ENCODE measurements at places on chromosomes 11 and 22.

DNA sequence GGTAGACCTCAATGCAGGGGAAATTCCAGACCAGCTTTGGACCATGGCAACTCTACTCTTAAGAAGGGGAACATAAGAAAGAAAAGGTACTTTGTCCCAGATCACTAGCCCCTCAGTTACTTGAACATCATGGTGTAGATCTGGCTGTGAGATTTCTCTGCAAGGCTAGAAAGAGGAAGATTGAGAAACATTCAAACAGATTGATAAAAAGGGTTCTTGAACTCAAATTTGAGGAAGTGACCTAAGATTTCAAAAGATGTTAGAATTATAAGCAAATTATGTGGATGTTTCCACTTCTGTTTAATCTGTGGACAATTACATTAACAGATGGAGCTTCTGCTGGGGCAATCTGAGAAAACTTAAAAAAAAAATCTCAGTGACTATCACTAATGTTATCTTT is 21.8 kb upstream of the UPB1 start:
- DNase-seq = no peak

GRCh38 chr11:81744336-81745116 is 989.1 kb downstream of the FAM181B start:
- no peak for DNase-seq

GRCh38 chr11:102920118-102920684 is 35.3 kb downstream of the MMP13 start:
- DNase-seq = no peak

DNA sequence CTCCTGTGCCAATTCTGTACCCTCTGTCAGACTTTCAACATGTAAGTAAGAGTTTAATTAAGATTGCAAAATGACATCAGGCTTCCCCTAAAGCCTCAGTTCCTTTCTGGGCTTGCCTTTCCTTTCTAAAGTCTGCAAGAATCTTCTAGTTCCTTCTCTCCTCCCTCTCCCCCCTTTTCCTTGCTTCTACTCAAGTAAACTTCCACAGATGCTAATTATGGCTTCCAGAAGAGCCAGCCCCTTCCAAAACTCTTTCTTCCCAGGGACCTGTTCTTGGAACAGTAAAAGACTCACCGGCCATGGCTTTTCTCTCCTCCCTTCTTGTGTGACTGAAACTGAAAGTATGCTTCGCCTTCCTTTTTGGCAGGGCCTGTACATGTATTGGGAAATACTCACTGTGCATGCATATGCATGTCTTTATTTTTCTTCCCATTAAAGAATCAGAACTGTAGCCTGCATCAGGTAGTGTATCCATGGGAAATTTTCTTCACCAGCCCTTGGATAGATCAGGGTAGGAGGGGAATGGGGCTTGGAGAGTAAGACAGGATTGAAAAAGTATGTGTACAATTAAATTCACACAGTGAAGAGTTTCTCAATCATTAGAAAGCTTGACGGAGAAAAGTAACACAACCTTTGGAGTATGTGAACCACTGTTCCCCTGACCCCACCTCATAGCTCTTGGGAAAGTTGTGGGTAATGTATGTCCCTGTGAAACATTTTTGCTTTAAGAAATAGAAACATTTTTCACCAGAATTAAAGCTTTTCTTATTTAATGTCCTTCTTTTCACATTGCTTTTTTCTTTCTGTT is at the start of gene CASP1:
CASP1 (minus strand) TSS at position 332 of the 808 bp plus-strand sequence; CDS start at position 301, 31 bp downstream.
- DNase-seq = no peak

DNA sequence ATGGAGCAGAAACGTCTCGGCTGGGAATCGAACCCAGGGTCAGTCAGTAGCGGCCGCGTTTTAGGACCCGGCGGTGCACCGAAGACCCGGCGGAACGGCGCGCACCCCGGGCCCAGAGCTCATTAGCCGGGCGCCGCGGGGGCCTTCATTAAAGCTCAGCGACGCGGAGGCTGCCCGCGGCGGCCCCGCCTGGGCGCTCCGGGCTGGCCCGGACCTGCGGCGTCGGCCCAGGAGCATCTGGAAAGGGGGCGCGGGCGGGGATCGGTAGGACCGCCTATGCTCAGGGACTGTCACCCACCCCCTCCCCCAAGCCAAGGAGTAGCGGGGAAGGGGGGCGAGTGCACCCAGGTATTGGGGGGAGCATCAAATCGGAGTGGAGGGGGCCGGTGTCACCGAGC is 52.2 kb downstream of the CYTH4 start:
- DNase-seq = no peak

DNA sequence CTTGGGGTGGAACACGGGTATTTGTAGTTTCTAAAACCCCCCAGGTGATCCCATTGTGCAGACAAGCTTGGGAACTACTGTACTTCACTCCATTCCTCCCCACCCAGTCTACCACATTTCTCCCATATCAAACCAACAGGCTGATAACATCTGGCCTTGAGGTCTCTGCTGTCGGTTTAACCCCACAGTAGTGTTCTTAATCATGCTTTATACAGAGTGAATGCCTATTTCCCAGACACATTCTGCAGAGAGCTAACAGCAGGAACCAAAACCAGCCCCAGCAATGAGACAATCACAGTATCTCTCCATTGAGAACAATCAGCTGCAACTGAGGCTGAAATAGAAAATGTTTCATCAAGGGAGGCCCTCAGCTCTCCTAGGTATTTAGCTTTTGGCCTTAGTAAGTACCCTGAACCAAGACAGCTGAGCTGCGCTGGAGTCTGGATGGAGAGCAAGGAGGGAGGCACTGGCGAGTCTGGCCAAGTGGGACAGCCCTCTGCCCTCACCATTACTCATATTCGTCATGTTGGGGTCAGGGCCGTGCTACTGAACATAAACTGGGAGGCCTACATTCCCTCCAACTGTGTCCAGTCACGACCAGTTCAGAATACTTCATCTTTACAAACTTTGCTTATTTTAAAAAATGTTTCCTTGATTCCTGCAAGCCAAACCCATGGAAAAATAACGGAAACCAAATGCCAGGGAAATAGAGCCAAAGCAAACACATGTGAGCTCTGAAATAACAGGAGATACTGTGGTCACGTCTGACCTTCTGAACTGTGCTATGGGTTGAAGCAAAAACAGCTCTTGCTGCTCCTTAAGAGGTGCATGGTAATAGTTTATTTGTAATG is 81.0 kb downstream of the CCDC34 start:
- no peak for DNase-seq

DNA sequence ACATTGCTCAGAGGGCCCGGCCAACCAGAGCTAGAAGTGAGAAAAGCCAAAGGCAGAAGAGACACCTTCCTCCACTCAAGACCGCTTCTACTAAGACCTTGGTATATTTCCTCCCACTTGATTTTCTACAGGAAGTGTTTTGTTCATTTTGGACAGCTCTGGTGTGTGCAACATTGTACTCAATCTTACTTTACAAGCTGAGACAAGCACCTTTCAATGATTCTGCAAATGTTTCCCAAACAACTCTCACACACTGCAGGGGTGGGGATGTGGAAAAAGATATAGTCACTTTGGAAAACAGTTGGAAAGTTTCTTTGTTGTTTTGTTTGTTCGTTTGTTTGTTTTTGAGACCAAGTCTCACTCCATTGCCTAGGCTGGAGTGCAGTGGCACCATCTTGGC is 15.7 kb downstream of the MYO18B start:
- no peak for DNase-seq

- DNase-seq = no peak
Measured at GRCh38 chr11:70067591-70068341, 10.4 kb upstream of the ANO1 start.

GRCh38 chr11:76685831-76686230 is 15.3 kb upstream of the LRRC32 start:
- DNase-seq = no peak

- no peak for DNase-seq
Measured at GRCh38 chr11:98955551-98955950, 65.2 kb upstream of the CNTN5 start.

GRCh38 chr22:41688365-41689211 is at the start of gene SNU13:
Gene SNU13, minus strand, starts transcription at chr22:41688867. Its CDS starts 71 bp downstream, at chr22:41688796.
- DNase-seq = peak; percentile 83

GRCh38 chr11:102840018-102840417 is 3.4 kb downstream of the MMP3 start:
- no peak for DNase-seq

DNA sequence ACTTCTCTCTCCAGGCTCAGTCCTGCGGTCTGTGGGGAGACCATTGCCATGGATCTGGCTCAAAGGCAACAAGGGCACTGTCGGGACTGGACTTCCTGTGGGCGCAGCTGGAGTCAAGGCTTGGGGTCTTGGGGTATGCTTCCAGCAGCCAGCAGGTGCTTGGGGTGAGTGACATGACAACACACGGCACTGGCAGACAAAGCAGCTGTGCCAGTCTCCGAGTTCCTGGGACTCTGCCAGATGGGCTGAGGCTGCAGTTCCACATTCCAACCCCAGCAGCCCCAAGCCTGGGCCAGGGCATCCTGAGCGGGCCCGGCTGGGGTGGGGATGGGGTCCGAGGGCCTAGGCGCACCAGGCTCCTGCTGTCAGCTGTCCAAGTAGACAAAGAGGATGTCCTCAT is 12.3 kb downstream of the GUCD1 start:
- no peak for DNase-seq

DNA sequence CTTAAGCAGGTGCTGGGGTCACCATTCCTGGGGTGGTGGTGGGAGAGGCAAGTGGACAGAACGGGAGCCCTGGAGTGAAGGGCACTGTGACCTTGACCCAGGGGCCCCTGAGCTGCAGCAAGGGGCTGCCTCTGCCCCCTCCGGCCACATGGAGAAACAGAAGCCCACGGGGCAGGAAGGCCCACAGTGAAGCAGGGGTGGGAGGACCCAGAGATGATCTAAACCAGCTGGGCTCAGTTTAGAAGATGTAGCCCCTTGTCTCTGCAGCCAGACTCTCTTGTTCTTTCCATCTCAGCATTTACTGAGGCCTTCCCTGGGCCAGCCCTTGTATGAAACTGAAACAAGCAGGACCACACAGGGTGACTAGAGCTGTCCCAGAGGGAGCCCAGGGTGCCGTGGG is 30.5 kb downstream of the WNT11 start:
- no peak for DNase-seq

DNA sequence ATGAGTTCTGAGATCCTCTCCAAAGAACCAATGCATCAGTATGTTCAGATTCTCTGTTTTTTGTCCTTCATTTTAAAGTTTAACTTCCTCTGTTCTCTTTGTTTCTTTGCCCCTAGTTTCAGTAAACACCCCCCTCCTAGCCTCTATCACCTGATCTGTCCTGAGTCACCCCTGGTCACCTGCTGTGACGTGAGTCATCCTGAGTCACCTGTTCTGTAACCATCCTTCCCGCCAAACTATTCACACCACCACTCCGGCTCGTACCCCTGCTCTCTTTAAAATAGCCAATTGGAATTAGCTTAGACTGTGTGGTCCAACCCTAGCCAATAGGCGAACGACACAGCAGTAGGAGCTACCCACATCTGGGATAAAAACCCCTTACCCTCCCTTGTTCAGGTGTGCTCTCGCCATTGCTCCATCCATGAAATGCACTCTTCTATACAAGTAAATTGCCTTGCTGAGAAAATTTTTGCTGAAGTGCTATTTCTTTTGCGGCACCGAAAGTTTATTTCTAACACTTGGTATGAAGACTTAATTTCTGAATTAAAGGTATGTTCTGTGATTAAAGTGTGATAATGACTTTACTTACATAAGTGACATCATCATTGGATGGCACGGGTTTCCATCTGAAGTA is 318.4 kb downstream of the AASDHPPT start:
- no peak for DNase-seq

DNA sequence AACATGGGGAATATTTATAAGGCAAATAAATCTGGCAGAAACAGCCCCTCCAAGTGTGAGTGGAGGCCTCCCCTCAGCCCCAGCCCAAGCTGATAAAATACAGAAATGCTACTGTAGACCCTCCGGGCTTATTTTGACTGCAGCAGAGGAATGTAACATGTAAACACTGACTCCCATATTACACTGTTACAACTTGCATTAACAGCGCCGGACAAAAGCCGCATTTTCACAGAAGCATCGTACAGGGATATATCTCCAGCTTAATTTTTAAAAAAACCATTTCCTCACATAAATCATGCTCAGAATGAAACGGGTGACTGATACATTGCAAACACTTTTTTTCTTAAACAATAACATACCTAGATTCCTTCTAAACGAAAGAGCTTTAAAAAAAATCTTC is 36.6 kb upstream of the COMT start:
- DNase-seq = no peak

GRCh38 chr11:47524291-47524874 is 28.5 kb downstream of the CELF1 start:
- no peak for DNase-seq

DNA sequence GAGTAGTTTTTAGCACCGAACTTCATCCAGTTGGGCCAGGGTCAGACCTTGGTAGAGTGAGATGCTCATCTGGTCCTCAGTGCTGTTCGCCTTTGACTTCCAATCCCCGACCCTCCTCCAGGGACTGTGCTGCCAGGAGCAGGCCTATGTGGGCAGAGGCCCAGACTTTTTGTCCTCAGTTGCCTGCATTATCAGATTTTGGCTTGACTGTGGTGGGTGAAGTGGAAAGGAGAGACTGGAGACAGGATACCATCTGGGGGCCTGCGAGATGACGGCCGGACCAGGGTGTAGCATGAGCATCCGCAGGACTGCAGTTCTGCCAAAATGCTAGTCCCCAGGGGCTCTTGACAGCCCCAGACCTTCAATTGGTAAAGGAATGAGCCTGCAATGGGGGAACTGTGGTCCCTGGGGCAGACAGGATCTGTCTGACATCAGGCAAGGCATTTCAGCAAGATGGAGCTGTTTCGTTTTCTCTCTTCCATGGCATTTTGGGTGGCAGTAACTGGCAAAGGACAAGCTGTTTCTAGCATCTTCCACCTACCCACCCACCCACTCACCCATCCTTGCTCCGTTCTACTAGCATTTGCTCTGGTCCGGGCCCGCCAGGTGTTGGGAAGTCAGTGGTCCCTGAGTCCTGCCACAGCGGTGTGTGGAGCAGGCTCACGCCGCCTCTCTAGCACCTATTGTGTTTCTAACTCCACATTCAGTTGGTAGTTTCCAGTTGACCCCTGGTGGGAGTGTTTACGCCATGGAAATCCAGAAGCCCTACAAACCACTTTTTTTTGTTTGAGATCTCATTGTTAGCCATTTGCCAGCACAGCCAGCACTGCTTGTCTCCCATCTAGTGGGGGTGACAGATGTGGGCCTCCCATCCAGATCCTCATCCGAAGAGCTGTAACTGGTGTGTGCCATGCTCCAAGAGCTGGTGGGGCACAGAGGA is 53.5 kb downstream of the OTOG start:
- DNase-seq = no peak

DNA sequence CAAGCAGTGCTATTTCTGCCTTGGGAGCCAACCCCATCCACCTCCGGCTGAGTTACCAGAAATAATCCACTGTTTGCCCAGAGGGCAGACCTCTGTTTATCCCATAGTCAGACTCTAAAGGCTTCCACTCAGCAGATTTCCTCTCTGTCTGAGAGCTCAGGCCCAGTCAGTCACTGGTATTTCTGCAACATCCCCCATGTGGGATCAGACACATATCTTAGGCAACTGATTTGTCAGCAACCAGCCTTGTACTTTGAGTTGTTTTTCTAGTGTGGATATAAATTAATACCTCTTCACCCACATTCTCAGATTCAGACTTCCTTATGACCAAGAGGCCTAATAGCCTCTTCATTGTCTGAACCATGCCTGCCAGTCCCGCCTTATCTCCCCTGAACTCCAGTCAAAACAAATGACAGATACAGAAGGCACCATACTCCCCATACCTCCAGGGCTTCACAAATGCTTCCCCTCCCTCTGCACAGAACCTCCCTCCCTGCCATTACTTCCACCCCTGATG is 193.6 kb downstream of the FAM76B start:
- no peak for DNase-seq

All from stimulated activated CD4-positive, alpha-beta T cell treated with anti-CD3 and anti-CD28 coated beads, Interleukin-1b, Interleukin-23, amount 100 ng/mL, for 4 hours (primary cell).